Activated naive CD4-positive, alpha-beta T cell treated with Interleukin-2 at 50 U/mL for 16 hours (primary cell): ENCODE measurements at places on chromosomes 11 and 22.

DNA sequence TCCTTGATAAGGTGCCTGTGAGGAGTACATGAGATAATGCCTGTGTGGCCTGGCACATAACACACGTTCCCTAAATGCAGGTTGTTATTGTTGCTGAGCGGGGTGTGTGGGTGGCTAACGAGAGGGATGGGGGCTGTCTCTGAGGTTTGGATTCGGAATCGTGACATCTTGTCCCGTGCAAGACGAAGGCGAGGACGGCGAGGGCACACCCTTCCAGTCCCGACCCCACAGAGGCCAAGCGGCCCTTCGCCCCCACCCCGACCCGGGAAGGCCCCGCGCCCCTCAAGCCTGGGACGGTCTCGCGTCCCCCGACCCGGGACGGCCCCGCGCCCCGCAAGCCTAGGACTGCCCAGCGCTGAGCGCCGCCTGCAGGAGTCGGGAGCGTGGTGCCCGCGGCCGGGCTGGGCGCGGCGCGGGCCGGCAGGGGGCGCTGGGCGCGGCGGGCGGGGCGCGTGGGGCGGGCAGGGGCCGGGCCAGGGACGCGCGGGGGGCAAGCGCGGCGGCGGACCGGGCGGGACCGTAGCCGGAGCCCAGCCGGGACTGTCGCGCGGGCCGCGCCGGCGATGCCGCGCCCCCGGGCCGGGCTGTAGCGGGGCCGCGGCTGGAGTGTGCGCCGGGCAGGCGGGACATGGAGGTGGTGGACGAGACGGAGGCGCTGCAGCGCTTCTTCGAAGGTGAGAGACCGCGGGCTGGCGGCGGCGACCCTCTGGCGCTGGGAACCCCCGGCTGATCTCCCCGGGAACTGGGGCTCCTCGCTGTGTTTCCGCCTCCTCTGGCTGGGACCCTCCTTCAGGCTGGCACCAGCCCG is at the start of gene MYRF:
Gene MYRF (plus strand): TSS at position 520 of the 808 bp plus-strand sequence. CDS start 109 bp downstream, at position 629.
- DNase-seq = peak; percentile 67

DNA sequence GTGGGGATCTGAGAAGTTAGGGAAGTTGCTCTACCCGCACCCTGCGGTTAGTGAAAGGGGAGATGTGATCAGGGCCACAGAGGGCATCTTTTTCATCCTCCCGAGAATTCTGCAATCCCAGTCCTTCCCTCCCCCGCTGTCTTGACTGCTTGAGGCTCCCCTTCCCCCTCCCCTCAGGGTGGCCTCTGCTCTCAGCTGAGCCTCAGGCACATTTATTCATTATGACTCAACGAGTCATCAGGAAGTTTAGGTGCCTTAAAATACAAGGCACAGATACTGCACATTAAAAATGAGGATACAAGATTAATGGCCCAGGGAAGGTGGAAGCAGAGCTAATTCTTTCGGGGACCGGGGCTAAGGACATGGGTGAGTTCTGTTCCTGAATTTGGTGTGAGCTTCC is 104.0 kb downstream of the CACNA1I start:
- no peak for DNase-seq

DNA sequence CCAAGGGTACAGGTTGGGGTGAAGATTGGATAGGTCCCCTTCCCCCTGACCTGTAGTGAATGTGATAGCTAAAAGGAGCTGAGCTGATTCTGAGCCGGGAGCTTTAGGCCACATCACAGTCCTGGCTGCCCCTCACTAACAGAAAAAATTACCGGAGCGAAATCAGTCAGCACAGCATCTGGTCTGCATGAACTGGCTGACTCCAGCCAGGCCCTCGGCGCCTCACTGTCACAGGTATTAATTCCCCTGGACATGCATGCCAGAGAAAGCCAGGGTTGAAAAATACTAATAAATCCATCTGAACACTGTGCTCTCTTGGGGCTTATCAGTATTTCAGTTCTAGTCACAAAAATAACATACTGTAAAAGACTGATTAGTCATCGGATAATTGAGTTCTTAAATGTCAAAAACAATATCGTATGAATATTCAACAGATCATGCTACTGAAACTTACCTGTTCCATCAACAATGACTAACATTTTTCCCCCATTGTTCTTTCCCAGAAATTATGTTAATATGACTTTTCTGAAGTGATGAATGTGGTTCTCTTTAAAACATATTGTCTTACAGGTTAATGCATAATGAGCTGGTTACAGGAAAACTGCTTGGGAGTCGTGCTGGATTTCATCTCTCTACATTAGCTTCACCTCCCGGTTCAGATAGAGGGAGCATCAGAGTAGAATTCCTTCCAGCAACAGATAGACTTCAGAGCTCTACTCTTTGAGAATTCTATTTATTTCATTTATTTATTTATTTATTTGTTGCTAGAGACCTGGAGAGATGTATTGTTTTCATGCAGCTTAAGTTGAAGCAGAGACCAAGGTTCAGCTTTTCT is 387.7 kb downstream of the NXPE2 start:
- DNase-seq = no peak

- DNase-seq = peak; percentile 65
Observed at GRCh38 chr11:65132988-65133700, 1.2 kb downstream of the SYVN1 start.

DNA sequence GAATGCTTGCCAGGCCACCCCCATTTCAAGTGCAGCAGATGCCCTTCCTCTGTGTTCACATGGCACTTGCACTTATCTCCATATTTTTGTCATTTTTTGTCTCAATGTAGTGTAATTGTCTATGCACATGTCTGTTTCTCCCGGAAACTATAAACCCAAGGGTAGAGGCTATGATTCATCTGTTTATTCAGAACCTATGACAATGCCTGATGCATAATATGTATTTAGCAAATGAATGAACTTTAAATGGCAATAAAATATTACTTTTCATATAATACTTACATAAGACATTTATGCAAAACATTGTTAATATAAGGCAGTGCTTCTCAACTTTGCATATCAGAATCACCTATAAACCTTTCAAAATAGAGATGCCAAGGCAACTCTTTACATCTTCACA is 6.7 kb downstream of the PAK1 start:
- no peak for DNase-seq

DNA sequence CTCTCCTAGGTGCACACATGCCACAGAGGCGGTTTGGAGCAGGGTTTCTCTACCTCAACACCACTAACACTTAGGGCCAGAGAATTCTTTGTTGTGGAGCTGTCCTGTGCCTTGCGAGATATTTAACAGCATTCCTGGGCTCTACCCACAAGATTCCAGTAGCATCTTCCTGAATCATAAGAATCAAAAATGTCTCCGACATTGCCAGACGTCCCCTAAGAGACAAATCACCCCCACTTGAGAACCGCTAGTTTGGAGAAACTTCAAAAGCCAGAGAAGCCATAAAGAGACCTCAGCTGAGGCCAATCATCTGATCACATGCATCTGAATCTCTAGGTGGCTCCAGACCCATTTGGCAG is 16.1 kb downstream of the MFNG start:
- no peak for DNase-seq

GRCh38 chr11:93330446-93330984 is at the start of gene DEUP1:
Gene DEUP1 (plus strand): TSS chr11:93330742. CDS start chr11:93332260, 1,518 bp downstream.
- DNase-seq = peak; percentile 2

DNA sequence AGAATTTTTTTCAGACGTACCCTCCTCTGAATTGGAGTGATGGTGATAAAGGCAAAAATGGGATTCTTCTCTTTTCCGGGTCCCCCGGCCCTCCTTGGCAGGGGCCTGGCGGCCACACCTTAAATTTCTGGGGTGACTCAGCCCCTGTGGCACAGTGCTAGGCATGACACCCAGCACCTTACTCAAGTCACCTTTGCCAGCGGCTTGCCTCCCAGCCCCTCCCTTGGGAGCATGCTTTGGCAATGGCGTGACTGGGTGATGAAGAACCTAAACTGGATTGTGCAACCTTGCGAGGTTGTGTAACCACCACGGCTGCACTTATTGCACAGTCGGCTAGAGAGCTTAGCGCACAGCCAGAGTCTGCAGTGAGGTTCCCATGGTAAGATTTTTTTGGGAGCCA is 16.2 kb upstream of the LDLRAD3 start:
- DNase-seq = no peak

- no peak for DNase-seq
Observed at GRCh38 chr11:25766332-25767015, 565.5 kb upstream of the ANO3 start.

DNA sequence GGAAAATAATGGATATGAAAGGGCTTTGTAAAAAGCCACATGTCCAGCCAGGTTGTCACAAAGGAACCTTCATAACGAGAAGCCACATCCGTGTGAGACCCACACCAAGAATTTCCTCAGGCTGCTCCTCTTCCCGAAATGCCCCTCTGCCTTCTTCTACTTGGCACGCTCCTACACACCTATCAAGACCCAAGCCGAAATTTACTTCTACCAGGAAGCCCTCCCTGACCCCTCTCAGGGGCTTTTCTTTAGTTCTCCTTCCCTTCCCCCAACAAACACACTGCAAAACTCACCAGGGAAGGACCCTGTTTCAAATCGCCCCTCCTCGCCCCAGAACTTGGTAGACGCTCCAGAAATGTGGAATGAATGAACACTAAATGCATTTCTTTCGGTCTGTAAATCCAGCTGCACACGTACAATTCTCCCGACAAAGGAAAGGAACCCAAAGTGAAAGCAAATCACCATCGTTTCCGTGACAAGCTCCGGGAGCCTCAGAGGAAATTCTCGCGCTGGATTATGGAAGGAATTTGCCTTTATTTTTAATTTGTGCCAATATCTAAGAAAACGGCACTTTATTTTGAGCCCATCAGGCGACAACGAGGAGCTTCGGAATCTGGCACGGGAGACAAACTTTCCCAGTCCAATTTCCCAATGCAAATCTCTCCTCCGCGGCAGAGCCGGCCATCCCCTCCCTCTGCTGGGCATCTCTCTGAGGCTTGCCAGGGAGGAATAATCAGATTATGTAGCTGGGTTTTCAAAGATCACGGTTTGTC is 13.2 kb upstream of the SHISAL1 start:
- DNase-seq = no peak

DNA sequence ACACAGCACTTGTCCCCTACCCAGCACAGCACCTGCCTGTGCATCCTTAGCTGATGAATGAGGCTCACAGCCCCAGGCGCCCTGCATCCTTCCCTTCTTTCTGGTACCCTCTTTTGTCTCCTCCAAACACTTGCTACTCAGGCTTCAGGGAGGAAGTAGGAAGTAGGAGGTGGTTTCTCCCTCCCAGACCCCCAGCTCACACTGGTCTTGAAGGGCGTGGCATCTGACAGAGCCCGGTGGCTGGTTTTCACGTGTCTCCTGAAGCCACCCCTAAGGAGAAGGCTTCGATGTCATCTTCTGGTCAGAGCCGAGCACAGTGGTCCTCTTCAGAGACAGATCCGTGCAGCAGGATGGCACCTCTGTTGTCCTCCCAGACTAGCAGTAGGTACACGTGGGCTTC is 109.8 kb downstream of the PTPRJ start:
- no peak for DNase-seq

GRCh38 chr11:106137061-106137460 is 59.6 kb downstream of the AASDHPPT start:
- DNase-seq = no peak

GRCh38 chr11:12086271-12087074 is 23.9 kb upstream of the MICAL2 start:
- DNase-seq = no peak

GRCh38 chr11:124533626-124534025 is 9.8 kb downstream of the OR8B12 start:
- no peak for DNase-seq

GRCh38 chr11:19658344-19658743 is 54.3 kb upstream of the NAV2 start:
- DNase-seq = no peak
